ENCODE measurements at places on chromosomes 3 and 15.

GRCh38 chr15:40286794-40287193 is 3.9 kb upstream of the ANKRD63 start:
- DNase-seq, result no peak

DNA sequence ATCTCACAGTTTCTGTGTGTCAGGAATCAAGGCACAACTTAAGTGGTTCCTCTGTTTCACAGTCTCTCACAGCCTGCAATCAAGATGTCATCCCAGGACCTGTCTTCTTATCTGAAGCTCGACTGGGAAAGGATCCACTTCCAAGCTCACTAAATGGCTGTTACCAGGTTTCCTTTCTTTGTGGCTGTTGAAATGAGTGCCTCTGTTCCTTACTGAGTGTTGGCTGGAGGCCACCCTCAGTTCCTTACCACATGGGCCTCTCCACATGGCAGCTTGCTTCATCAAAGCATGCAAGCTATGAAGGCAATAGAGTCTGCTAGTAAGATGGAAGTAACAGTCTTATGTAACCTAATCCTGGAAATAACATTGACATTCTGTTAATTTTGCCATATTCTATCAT is 174.0 kb downstream of the ERC2 start:
- no peak for DNase-seq

DNA sequence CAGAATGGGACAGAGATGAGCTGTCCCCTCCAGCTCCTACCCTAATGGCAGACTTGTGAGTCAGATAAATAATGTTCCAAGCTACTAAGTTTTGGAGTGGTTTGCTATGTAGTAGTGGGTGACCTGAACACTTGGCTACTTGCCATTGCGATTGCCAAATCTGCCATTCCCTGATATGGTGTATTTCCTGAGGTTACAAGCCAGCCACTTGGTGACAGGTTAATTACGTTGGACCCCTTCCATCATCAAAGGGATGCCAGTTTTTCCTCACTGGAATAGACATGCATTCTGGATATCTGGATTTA is 33.6 kb downstream of the MORF4L1 start:
- no peak for DNase-seq

DNA sequence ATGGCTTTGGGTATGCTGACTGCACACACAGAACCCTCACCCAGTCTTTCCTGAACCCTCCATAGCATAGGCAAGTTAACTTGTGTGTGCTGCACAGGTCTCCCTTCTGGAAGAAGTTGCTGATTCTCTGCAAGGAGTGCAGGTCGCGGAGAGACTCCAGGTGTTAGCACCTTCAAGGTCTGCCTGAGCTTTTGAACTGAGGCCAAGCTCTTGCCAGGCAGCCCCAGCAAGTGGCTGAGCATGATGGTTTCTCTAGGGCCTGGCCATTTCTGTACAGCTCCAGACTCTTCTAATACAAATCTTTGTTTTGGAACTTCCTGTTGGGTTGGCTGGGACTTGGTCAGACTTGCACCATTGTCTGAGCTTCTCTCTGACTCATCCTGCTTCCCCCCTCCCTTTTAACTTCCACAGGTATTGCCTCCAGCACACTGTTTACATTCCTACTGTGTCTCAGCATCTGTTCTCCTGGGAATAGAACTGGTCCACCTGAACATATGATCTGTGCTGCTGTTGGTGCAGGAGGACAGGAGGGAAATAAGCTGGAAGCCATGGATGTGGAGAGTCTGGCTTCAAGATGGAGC is 53.3 kb downstream of the KY start:
- no peak for DNase-seq

GRCh38 chr15:61943992-61944391 is 116.3 kb downstream of the VPS13C start:
- no peak for DNase-seq

DNA sequence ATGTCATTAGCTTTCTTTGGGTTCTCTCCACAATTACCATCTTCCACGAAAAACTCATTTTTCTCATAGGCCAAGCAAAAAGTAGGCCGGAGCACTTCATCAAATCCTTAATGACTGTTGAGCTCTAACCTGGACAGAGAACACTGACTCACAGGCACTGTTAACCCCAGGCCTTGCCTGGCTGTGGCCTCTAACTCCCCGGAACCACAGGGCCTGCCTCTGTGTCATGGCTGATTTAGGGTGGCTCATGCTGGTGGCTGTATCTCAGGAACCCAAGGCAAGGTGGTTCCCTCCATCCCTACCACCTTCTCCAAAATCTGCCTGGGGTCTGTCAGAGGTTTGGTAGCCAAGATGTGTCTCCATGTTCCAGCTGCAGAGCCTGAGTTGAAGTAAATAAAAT is 3.6 kb downstream of the CRTAP start:
- DNase-seq, result no peak

DNA sequence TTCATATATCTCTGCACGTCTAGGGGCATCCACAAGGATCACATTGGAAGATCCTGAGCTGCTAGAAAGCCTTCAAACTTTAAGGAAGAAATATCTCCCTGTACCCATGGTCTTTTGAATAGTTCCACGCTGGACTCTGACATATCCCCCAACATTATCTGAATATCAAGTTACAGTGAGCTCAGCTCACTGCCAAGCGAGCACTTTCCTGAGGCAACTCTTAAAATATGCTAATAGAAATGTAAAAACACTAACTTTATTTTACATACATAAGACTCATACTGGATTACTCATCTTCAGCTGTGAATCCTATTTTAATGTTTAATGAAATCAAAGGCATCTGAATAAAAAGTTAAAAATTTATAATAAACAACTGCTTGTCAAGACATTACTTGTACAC is 420.2 kb upstream of the CCDC54 start:
- DNase-seq, result no peak

- no peak for DNase-seq
These were observed 364.6 kb upstream of the ZNF385D start for GRCh38 chr3:22115581-22115980.

GRCh38 chr3:100105501-100105900 is 8.8 kb downstream of the FILIP1L start:
- no peak for DNase-seq

GRCh38 chr15:33894193-33894592 is 74.1 kb upstream of the CHRM5 start:
- no peak for DNase-seq

DNA sequence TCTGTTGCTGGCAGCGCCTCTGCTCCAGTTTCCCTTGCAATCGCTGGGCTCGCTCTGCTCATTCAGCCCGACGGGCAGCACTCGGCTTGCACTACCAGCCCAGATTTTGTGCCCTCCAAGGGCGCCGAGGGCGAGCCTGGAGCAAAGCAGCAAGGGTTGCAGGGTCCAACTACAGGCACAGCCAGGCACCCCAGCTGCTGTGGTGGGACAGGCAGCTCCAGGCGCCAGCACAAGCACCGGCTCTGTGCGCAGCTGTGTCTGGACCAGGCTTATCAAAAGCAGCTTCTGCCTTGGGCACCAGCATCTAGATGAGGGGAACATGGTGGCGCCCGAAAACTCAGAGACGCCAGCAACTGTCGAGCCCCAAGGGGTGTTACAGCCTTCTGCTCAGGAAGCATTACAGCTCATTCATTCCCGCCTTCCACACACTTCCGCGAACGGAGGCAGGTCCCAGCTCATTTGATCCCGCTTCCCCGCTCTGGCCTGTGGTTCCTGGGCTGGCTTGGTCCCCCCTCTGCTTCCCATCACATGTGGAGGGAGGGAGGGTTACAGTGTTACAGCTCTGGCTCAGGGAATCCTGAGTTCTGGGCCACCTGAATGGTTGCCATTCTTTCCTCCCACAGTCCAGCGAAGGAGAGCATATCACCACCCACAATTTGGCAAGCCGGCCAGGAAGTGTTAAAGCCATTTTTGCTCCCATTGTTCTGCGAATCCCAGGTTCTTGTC is 409.9 kb upstream of the ALCAM start:
- no peak for DNase-seq

DNA sequence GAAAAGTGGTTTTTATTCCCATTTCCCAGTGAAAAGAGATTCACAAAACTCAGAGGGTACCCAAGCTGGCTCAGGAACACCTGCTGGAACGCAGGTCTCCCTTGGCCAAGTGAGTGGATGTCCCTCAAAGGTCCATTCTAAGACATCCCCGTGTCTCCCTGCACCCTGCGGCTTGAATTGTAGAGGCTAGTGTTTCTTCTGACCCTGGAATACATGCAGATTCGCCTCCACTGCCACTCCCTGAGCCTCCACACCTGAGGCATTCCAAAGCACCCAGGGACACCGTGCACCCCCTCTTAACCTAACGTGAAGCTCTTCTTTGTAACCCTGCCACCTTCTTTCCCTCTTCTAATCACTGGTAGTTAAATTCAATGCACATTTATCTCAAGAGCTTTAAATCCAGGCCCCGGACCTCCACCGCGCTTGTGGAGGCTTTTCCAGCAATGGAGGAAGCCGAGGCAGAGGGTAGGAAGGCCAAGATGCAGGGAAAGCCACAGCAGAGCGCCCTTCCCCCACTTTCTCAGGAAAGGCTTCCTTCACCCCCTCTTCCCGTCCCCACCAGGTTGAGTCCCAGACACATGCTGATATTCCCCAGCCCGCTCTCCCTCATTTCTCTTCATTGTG is 590 bp upstream of the ITGA11 start:
- DNase-seq, result no peak

DNA sequence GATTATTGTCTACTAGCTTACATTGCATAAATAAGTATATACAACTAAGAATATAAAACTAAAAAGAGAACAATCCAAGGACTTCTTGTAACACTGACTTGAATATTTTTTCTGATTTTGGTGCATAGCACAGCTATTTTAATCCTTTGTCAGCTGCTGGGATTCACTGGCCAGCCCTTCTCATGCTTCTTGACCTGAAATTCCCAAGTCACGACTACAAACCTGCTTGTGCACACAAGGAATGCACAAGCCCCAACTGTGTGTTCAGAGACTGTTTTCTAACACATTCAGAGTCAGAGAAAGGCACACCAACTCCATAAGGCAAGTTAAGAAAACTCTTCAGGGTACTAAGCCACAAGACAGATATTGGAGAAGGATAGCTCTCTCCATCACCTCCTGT is 80.9 kb downstream of the TNIK start:
- no peak for DNase-seq

- DNase-seq, result no peak
These were observed 20.2 kb downstream of the SIN3A start for GRCh38 chr15:75431270-75431669.

- no peak for DNase-seq
These were observed 17.6 kb downstream of the FOXP1 start for GRCh38 chr3:71565976-71566375.

GRCh38 chr3:43919029-43919428 is 228.3 kb downstream of the ABHD5 start:
- DNase-seq, result no peak

DNA sequence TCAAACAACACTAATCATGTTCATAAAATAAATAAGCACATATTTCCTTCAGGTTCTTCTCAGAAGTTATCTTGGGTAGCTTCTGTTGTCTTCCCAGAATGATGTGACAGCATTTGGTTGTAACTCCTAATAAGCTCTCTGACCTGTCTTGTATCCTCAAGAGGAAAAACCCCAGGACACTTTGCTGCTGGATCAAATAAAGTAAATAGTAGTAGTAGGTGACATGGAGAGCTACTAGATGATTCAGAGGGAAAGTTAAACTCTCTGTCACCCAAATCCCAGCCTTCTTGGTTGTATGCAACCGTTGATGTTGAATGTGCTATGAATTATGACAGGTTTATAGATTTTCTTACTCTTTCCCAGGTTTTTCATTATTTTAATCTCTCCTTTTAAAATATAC is 143.0 kb downstream of the ARPP21 start:
- DNase-seq, result no peak

- no peak for DNase-seq
These were observed 29.2 kb downstream of the USP4 start for GRCh38 chr3:49310677-49311076.

DNA sequence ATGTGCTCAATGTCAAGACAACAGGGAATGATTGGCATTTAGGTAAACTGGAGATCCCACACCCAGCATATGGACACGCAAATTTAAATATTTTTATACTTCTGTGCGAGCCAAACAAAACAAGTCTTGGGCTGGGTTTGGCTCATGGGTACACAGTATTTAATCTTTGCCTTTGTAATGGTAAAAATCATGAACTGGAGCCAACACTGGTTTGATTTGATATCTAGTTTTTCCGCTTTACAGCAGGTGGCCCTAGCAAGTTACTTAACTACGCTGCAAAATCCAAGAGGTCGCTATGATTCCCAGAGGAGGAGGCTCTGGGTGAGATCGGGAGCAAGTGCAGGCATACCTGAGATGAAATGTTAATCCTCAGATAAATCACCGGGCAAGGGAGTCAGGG is 207.9 kb upstream of the SATB1 start:
- DNase-seq, result no peak

- DNase-seq, result no peak
These were observed 40.1 kb downstream of the MCF2L2 start for GRCh38 chr3:183388213-183388895.

DNA sequence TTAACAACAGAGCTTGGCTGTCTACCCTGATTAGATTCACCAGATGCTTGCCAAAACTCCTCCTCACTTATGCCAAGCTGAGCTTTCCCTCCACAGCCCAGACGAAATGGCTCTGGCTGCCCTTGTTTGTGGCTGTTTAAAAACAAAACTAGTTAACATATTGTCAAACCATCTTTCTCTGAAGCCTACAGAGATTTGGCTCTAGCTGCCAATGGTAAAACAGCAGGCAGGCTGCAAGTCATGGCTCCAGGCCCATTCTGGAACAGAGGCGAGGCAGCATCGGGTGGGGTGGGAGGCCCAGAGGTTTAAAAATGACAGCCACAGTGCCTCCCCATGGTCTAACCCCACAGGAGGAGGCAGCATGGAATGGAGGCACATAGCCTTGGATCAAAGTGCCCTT is 75.9 kb downstream of the SCN5A start:
- DNase-seq, result no peak

DNA sequence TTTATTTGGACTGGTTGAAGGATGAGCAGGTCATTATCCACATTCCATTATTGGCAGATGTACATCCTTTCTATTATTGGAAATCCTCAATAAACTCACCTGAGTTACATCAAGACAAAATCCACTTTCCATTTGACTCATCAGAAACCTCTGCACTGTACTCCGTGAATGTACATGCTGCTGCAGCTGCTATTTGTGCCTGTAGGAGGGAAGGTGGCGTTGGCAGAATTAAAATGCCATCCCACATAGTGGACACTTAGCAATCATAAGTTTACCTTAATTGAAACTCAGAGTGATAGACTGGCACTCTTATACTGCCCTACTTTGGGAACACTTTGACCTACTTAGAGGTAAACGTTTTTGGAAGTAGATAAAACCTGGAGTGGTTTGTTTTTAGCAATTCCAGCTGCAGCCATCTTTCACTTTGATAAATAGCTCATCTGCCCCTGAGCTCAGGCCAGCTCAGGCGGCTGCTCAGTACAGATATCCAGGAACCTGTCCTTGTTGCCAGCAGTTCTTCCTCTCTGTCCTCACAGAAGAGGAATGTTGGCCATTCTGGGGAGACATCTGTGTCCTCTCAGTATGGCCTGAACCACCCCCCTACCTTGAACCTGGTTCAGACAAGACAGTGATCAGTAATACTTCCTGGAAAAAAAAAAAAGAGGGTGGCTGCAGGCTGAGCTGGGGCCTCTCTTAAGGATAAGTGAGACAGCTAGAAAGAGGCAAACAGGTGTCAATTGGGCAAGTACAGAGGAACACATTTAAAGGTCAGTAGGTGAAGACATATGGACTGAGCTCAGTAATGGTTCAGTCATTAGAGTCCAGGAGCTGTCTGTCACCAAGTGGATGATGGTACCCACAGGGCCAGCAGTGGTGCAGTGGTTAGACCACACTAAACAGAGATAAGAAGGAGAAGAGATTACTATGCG is 153.4 kb upstream of the UMPS start:
- no peak for DNase-seq
